Left renal cortex interstitium (tissue), 4 donors: ENCODE measurements at places on chromosomes 1 and 21. TPM values are rescaled to one million over a fixed set of nuclear protein-coding genes. Genes with fewer than 3 reads are reported as not detected.

The PLA2G2F gene
- 0.14 TPM for polyA plus RNA-seq

DNA sequence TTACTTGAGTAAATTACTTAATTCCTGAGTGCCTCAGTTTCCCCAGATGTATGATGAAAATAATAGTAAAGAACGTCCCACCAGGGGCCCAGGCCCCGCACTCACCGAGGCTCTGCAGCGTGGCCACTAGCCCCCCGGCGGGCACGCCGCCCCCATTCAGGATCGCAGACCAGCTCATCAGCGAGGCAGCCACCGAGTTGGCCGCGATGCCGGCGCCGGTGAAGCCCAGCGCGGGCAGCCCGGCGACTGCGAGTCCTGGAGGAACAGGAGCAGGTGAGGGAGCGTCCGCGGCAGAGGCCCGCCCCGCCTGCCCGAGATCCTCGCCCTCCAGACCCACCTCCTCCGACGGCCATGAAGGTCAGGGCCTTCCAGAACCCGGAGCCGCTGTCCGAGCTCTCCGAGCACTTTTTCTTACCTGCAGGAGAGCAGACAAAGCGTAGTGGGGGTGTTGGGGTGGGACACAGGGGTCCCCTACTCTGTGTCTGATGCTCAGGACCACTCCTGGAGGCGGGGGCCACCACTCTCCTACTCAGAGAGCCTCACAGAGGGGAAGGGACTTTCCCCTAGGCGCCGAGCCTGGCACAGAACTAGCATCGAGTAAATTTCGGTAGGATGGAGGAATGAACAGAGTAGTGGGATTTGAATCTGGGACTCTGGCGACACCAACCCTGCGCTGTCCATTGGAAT is 3.7 kb downstream of the IFI6 start:
- no peak for DNase-seq

DNA sequence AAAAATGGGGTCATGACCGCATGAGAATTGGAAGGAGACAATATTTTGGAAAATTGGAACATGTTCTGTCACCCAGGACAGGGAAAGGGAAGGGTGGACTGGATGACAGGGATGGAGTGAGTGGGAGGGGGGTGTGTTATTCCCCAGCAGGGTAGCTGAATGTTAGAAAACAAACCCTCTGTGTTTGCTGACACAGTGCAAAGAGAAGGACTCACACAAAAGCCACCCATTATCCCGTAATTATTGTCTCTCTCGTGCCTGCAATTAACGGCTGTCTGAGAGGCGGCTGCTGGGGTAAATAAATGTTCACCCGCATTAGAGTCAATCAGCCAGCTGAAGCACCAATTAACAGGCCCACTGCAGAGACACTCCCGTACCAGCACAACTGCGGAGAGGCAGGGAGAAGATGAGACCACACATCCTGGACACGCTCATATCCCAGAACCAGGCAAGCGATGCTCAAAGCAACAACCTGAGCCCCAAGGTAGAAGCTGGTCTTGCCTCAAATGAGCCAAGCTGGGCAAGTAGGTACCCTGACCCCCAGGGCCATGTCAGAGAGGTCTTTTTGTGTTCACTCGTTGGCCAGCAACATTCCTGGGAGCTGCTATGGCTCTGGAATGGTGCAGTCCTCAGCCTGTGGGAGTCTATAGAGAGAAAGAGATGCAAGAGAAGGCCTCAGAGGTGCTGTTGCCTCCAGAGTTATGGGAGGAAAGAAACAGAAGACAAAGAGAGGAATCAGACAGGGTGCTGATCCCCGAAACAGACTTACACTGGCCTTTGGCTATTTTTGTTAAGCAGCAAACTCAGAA is 19.4 kb downstream of the PLEKHA6 start:
- no peak for DNase-seq

DNA sequence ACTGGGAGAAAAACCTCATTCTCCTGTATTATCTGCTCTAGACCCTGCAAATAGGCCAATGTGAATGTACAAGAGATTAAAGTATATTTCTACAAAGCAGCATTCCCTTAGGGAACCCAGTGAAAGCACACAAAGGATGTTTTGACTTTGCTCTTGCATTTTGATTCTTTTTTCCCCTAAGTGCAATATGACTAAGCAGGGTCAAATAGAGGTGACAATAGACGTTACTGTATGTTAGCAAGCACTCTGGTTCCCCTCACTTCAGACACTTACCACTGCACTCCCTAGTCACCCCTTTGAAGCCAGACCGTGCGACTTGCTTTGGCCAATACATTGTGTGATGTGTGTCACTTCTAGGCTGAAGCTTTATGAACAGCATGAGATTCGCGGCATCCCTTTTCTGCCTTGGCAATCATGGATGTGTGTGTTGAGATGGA is 209.7 kb downstream of the RHOU start:
- DNase-seq, result no peak

The THBS3 gene
- polyA plus RNA-seq, result 47.5 TPM

DNA sequence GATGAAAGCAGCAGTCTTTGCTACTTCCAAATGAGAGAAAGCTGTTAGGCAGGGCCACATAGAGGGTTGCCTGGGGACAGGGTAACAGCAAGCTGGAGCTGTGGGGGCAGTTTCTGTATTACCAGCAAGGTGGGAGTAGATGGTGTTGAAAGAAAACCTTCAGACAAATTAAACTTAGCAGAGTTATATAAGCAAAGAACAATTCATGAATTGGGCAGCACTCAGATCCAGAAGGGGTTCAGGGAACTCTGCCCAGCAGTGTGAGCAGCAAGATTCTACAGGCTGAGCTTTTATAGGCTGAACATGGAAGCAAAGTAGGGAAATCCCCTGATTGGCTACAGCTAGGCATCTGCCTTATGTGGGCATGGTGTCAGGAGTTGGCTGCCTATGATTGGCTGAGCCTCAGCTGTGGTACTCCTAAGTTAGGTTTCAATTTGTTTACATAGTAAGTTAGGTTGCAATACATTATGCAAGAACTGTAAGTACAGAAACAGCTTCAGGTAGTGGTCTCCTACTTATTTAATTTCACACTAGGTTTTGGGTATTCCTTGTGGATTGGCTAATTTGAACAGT is 64.1 kb upstream of the TMPRSS2 start:
- no peak for DNase-seq

GRCh38 chr1:5980314-5981008 is 11.8 kb downstream of the NPHP4 start:
- DNase-seq, result no peak

DNA sequence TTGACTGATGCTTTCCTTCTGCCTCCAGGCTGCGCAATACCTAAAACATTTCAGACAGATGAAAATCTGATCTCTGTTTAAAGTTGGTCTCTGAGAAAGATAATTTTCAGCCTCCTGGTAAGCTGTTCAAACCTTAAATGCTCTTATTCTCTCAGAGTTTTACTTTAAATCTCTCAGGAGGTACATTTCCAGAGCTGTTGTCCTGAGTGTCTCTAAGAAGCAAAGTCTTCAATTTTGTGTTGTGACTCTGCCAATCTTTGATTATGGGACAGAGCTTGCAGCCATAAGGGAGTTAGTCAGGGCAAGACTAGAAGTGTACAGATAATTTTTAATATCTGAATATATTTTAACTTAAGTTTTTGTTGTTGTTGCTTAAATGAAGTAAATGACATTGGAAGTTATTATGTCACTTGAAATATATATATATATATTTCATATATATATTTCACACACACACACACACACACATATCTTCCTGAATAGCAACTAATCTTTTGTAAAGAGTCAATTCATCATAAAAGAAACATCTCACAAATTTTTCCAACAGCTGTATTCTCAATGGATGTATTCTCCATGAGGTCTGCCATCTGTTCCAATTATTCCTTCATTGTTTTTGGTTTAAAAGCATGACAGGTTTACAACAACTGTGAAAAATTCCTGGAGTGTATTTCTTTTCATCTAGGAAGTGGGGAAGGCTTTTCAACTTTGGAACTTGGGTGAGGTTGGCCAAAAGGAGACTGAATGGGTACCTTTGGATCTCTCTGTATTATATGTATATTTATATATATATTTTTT is 259.4 kb downstream of the BACH1 start:
- DNase-seq, result no peak

DNA sequence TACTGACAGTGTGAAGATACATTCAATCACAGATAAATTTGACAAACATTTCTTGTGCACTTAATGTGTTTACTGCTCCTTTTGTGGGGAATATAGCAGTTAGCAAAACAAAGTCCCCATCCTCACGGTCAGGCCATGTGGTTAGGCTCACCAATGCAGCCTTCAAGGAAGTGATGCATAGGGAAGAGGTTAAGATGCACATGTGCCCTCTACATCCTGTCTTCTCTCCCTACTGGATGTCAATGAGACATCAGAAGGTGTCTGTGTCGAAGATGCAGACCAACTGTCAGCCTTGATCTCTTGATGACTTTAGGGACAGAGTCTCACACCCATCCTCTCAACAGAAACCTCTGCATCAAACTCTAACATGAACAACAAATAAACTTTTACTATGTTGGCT is 78.7 kb downstream of the FH start:
- DNase-seq, result no peak

GRCh38 chr1:59018446-59018845 is 234.6 kb upstream of the JUN start:
- no peak for DNase-seq

The CFH gene
- 20.3 TPM for polyA plus RNA-seq

- no peak for DNase-seq
Observed at GRCh38 chr1:30950053-30950452, 41.5 kb upstream of the SDC3 start.

DNA sequence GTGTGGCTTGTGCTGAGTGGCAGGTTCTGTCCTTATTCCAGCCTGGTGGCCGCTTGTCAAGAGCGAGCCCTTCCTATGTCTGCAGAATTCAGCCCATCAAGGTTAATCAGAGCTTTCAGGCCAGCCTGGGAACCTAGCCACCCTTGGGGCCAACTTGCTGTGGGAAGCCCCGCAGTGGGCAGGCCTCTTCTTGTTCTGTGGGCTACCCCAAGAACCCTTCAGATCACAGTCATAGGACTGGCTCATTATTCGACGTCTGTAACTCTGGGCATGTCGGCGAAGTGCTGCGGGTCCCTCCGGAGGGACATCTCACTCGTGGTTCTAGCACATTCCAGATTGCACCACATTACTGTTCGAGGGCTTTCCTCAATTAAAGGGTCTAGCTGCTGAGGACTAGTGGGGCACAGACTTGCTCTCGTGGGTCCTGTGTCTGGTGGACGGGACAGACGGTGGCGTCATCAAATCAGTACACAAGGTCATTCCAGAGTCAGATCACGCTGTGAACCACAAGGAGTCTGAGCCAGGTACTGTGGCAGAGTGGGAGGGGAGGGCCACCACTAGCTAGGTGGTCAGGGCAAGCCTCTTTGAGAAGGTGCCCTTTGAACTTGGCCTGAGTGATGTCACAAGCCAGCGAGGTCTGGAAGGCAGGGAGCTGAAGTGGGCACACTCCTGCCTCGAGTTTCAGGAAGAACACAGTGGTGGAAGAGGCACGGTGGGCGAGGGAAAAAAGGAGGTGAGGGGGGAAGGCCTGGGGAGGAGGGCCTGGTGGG is 20.3 kb upstream of the TNFRSF1B start:
- DNase-seq, result no peak

GRCh38 chr1:225769687-225770086 is 7.9 kb upstream of the SRP9 start:
- DNase-seq, result no peak

The RPS8 gene
- 2,359 TPM for polyA plus RNA-seq

The SYNC gene
- polyA plus RNA-seq, result 3.0 TPM

The ITLN2 gene
- polyA plus RNA-seq, result not detected

DNA sequence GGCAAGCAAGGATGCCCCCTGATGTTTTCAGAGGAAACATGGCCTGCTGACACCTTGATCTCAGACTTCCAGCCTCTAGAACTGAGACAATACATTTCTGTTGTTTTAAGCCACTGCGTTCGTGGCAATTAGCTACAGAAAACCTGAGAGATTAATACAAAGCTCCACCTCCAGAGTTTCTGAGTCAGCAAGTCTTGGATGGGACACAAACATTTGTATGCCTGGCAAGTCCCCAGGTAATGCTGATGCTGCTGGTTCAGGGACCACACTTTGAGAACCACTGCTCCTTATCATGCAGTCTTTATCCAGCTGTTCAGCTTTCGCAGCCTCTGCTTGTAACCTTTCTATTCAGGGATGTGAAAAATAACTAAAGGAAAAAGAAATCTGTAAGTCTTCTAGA is 565.7 kb upstream of the PLXNA2 start:
- no peak for DNase-seq

The RPE65 gene
- polyA plus RNA-seq, result 0.13 TPM

The CNKSR1 gene
- polyA plus RNA-seq, result 24.4 TPM

DNA sequence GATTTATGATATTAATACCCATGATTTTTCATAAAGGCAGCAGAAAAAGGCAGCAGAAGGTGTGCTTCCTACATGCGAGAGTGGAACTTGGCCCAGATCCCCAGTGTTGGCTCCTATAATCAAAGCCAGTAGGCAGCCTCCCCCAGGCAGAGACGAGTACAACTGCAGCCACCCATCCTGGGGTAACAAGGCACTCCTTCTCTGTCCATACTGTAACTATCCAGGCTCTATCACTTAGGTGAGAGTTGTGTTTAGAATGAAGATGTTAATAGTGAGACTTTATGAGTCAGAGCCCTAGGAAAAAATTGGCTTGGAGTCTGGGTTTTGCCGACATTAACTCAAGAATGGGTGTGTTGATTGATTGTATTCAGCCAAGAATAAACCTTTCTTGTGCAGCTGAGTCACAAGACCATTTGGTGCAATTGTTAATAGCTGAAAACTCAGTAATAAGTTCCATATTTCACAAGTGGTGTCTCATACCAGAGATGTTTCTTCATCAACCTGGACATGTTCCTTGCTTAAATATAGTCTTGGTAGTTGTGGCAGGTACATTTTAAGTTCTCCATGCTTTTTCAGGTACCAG is 322.3 kb downstream of the DUSP10 start:
- no peak for DNase-seq

- no peak for DNase-seq
Observed at GRCh38 chr1:193558491-193559028, 372.1 kb upstream of the B3GALT2 start.

The KCNE2 gene
- polyA plus RNA-seq, result 0.83 TPM

The CLIC6 gene
- 4.2 TPM for polyA plus RNA-seq

GRCh38 chr21:34195335-34195734 is 122.0 kb downstream of the MRPS6 start:
- DNase-seq, result no peak

The CLDN17 gene
- polyA plus RNA-seq, result not detected

GRCh38 chr1:56469640-56470371 is 109.6 kb downstream of the PLPP3 start:
- no peak for DNase-seq

- DNase-seq, result no peak
Observed at GRCh38 chr1:114209971-114210370, 56.3 kb upstream of the SYT6 start.

The PUM1 gene
- 126 TPM for polyA plus RNA-seq

The FCN3 gene
- polyA plus RNA-seq, result 3.1 TPM

The INKA2 gene
- 1.9 TPM for polyA plus RNA-seq

GRCh38 chr1:84724128-84724860 is 34.0 kb upstream of the SSX2IP start:
- DNase-seq, result no peak

- DNase-seq, result no peak
Observed at GRCh38 chr1:201631037-201631436, 92.1 kb downstream of the NAV1 start.

The NIPAL3 gene
- polyA plus RNA-seq, result 20.6 TPM

GRCh38 chr21:34801519-34802132 is 132.8 kb downstream of the CLIC6 start:
- DNase-seq, result no peak
